Right lung (tissue), 10 donors: ENCODE measurements at places on chromosomes 5 and 9. TPM values are rescaled to one million over a fixed set of nuclear protein-coding genes. Genes with fewer than 3 reads are reported as not detected.

The LSM11 gene
- 7.7 TPM for polyA plus RNA-seq

The MAP1B gene
- 22.4 TPM for polyA plus RNA-seq

The SFXN1 gene
- 35.4 TPM for polyA plus RNA-seq

The PCDHGB2 gene
- 4.0 TPM for polyA plus RNA-seq

The LMBRD2 gene
- 11.9 TPM for polyA plus RNA-seq

The MGAT1 gene
- 75.3 TPM for polyA plus RNA-seq

DNA sequence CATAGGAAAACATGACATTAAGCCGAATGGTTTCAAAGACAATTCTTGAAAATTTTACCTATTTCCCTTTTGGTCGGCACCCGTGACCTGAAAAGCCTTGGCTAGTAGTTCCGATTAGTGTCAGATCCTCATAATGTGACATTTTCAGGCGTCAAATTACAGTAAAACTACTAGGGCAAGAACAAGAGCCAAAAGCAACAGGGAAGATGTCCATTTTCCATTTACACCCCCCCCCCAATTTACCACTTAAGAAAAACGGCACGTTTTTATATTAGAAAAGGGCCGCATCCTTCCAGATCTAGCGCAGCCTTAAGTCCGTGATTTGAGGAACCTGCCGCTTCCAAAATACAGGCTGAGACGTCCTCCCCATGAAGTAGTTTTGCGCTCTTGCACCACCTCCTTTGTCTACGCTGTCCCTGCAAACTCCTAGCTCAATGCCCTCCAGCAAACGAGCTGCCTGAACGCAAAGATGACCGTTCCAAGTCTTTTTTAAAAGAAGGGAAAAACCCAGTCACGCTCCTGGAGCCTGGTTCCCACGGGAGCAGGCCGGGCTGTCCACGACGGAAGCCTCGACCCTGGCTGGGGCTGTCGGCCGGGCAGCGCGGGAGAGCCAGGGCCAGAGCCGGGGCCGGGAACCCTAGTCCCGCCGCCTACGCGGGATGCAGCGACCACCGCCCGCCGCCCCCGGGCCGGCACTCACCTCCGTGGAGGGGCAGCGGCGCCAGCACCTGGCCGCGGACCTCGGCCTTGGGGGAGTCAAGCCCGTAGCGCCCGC, 616 bp downstream of the RNF130 start:
- DNase-seq: peak; percentile 55

GRCh38 chr9:71752928-71753327, 15.4 kb downstream of the CEMIP2 start:
- DNase-seq: no peak

DNA sequence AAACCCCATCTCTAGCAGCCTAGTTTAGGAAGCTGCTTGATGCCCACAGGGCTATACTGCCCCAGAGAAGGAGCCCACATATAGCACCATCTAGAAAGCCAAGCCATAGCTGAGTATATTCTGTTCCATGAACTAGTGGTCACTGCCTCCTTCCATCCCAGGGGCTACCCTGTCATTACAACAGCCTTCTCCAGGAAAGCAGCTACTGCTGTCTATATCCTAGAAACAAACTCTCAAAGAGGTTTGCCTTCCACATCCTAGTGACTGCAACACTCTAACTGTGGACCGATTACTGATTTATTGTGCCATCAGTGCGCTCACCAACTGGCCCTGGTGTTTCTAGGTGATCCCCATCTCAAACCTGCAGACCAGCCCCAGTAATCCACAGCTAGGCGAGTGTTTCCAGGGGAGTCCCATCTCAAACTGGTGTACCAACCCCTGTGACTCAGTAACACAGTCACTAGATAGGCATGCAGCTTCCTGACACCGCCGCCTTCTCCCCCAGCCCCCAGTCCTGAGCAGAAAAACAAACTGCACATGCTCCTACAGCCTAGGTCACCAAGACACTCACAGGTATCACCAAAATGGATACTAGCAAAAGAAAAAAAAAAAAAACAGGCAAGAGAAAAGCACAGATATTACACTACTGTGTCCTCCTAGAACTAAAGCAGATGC, 14.8 kb downstream of the SPTLC1 start:
- DNase-seq: no peak

GRCh38 chr9:114264806-114265550, 57.9 kb upstream of the ORM1 start:
- no peak for DNase-seq

- no peak for DNase-seq
Observed at GRCh38 chr9:81427870-81428269, 261.5 kb downstream of the TLE1 start.

DNA sequence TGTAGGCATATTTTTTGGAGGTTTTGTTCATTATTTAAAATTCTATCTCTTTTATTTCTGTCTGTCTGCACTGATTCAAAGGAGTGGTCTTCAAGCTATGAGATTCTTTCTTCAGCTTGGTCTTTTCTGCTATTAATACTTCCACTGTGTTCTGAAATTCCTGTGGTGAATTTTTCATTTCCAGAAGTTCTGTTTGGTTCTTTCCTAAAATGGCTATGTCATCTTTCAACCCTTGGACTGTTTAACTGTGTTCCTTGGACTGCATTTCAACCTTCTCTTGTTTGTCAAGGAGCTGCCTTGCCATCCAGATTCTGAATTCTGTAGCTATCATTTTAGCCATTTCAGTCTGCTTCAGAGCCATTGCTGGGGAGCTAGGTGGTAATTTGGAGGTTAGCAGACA, 76.3 kb downstream of the CERT1 start:
- DNase-seq: no peak

- no peak for DNase-seq
Observed at GRCh38 chr5:179696603-179697002, 2.2 kb upstream of the CANX start.

DNA sequence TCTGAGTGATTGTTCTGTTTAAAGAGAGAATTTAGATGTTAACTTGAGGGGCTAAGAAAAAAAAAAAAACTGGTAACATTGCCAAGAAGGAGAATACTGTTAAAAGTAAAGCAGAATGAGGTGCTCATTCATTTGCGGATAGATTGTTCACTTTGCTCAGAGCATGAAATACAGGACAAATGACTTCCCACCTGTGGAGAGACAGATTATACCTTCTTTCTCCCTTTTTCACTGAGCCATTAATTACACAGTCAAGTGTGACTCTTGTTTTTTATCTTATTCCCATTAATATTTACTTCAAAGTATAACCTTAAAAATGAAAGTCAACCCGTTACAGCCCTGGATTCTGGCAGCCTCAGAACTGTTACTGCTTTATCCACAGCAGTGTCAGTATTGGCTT, 264.5 kb downstream of the TAF11L14 start:
- no peak for DNase-seq

DNA sequence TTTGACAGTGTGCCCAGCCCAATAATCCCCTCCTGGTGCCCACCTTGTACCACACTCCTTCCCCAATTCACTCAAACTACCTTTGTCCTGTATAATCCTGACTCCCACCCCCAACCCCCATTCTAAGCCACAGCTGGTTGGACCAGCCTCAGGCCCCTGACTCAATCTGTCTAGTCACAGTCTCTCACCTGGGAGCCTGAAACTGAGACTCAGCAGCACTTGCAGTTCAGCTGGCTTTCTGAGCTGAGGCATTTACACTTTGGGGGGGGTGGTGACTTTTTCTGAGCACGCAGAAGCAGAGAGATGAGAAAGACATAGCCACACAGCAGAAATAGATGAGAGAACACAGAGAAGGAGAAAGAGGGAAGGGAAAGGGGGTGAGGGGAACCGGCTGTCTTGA, 247.3 kb downstream of the MAN2A1 start:
- DNase-seq: no peak

- DNase-seq: no peak
Observed at GRCh38 chr5:75049456-75050351, 2.7 kb downstream of the GCNT4 start.

GRCh38 chr9:137905740-137906139, 28.2 kb downstream of the CACNA1B start:
- no peak for DNase-seq

DNA sequence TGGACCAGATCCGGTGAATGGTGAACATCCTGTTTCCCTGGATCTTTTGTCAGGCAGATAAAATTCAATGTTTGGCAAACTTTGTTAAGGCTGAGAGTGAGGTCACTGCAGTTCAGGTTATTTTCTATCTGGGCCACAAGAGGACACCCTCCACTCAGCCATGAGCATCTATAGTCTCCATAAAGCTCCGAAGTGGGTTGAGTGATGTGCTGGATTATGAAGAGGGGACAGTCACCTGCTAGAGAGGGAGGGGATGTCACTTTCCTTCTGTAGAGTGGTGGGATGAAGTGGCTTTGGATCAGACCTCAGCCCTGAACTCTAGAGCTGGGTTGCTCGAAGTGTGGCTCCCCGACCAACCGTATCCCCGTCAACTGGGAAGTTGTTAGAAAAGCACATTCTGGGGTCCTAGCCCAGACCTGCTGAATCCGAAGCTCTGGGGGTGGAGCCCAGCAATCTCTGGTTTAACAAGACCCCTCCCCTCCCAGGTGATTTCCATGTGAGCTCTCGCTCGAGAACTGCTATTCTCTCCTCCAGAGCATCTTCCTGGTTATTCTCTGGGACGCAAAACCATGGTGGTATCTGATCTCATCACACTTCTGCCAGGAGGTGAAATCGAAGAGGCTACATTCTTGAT, 31.8 kb upstream of the FGF1 start:
- no peak for DNase-seq

- DNase-seq: no peak
Observed at GRCh38 chr9:30995956-30996738, 1388.3 kb upstream of the ACO1 start.
